ENCODE measurements at places on chromosomes 5 and 9.

DNA sequence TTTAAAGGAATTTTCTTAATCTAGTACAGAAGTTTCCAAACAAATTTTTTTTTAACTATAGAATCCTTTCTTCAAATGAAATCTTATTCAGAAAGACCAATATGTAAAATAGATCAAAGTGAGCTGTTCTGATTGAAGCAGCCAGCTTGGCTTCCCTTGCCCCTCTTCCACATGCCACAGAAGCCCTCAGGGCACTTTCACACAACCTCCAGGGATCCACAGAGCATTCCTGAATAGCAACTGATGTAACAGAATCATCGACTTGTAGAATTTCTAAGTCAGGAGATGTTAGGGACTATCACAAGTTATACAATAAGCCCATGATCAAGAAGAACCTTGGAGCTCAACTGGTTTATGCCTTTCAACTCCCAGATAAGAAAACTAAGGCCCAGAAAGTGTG lies 427.8 kb upstream of the C9orf72 start:
- no peak for DNase-seq

- no peak for DNase-seq
These were observed 55.8 kb upstream of the LRRC70 start for GRCh38 chr5:62522811-62523210.

- DNase-seq, result no peak
These were observed 59.5 kb upstream of the TMEM215 start for GRCh38 chr9:32723789-32724325.

GRCh38 chr9:89721971-89722530 lies 117.2 kb downstream of the GADD45G start:
- no peak for DNase-seq

- no peak for DNase-seq
These were observed 88.5 kb upstream of the SEMA6A start for GRCh38 chr5:116663081-116663480.

GRCh38 chr5:74665816-74666215 lies 19.2 kb upstream of the HEXB start:
- no peak for DNase-seq

DNA sequence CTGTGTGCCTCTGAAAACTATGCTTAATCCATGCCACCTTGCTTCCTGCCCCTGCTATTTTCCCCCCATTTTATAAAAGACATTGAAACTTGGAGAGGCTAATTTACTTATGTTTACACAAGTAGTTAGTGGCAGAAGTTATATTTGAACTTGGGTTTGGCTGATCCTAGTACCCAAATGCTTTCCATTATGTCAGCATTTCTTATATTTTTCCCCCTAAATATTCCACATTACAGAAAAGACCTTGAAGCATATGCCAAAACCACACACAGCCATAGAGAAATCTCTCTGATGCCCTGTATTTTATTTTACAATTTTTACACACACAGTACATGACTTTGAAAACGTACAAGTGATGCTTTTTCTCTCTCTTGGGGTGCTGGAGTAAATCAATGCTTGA lies 11.2 kb downstream of the C1QTNF2 start:
- no peak for DNase-seq

GRCh38 chr9:81787747-81788632 lies 98.6 kb upstream of the TLE1 start:
- DNase-seq, result no peak

DNA sequence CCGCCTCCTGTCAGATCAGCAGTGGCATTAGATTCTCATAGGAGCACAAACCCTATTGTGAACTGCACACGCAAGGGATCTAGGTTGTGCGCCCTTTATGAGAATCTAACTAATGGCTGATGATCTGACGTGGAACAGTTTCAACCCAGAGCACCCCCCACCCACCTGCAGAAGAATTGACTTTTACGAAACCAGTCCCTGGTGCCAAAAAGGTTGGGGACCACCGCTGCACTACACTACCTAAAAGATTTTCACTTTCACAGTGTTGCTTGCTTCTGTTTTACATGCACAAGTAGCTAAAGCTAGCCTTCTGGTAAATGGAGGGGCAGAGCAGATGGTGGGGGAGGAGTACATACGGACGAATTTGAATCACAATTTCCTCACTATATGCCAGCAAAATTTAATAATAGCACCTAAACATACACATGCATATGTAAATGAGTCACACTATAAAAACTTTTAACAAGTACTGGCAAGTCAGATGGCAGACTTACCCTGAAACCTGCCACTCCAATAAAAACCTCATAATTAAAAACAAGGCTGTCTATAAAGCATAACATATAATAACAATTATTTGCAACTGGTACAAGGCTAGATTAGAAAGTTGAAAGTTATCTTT lies 24.0 kb upstream of the CDKN2B start:
- DNase-seq, result no peak

GRCh38 chr5:10627160-10627701 lies 63.4 kb downstream of the ANKRD33B start:
- DNase-seq, result no peak

- DNase-seq, result no peak
These were observed 11.3 kb downstream of the FRMD3 start for GRCh38 chr9:83526901-83527300.

GRCh38 chr5:170151097-170151831 lies 45.6 kb downstream of the FOXI1 start:
- DNase-seq, result no peak
